ENCODE measurements at places on chromosomes 16 and 17.

- DNase-seq: no peak
These were observed 811 bp upstream of the MAP2K3 start for GRCh38 chr17:21283482-21284318.

DNA sequence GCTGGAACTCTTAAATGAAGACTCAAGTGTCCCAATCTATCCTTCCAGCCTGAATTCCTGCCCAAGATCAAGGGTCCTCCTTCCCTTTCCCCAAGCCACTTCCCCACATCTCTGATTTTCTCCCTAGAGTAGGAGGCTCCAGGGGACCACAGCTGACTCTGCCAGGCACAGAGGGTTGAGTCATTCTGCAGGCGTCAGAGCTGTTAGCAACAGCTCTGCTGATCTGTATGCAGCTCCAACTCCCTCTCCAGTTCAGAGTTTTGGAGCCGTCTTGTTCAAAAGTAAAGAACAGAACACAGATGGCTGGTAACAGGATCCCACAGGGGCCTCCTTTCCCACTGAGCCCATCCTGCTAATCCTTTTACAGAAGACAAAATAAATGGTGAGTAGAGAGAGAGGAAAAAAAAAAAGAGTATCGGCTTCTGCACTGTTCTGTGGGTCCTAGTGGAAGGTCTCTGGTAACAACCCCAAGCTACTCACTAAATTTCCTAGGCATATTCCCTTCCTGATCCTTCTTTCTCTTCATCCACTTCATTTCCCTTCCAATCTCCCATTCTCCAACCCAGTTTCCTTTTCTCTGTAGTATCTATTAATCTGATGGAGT is 13.4 kb upstream of the TAOK1 start:
- no peak for DNase-seq

GRCh38 chr16:11004351-11004750 is 60.0 kb downstream of the CLEC16A start:
- no peak for DNase-seq

GRCh38 chr17:81152288-81152828 is 12.9 kb upstream of the PVALEF start:
- DNase-seq: no peak

DNA sequence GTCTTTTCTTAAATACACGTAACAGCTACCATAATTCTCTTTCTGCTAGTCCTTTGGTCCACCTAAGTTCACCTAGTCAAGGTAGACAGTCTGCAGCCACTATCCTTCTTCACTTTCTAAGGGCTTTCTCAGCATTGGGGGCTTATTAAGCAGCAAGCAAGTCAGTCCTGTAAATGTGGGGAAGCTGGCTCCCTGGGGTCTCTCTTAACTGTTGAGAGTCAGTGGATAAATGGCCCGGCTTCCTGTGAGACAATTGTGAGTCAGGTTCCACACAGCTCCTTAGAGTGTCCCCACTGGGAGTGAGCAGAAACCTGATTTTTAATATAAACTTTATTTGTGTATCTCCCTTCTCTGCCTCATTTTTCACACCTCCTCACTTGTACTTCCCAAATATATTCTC is 132.1 kb downstream of the CDH13 start:
- DNase-seq: no peak

DNA sequence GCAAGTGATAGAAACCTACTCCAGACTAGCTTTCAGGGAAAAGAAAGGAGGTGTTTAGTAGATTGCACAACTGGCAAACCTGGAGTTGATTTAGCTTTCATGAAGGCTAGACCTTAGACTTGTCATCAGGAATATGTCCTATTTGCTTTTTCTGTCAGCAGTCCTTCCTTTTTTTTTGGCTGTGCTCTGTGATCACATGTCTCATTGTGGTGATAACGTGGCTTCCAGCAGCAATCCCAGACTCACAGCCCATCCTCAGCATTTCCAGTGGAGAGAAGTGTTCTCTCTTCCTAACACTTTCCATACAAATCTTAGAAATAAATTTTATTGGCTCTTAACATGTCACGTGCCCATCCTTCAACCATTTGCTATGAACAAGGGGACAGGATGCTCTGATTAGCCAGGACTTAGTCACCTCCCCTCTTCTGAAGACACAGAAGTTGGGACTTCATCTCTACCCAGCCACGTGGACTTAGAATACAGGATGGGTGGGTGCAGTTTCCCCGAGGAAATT is 74.7 kb downstream of the CDH13 start:
- DNase-seq: no peak
